ENCODE measurements at places on chromosomes 1 and 21. TPM values are rescaled to one million over a fixed set of nuclear protein-coding genes. Genes with fewer than 3 reads are reported as not detected.

TNFRSF25 gene
- total RNA-seq = 48.2 TPM

DNA sequence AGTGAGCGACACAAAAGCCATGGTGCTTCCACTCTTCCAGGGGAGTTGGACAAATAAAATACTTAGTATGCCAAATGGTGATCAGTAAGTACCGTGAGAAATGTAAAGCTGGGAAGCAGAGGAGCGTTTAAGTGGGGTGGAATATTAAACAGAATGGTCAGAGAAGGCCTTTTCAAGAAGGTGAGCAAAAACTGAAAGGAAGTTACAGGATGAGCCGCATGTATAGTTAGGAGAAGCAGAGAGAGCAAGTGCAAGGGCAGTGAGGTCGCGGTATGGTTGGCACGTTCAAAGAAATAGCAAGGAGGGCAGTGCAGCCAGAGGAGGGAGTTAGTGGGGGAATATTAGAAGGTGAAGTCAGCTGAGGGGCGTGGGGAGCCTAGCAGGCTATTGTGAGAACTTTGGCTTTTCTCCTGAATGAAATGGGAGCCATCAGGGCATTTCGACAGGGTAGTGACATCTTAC lies 748 bp upstream of the ATP6V0B start:
- DNase-seq = no peak

COX20 gene
- total RNA-seq = 38.0 TPM

DNA sequence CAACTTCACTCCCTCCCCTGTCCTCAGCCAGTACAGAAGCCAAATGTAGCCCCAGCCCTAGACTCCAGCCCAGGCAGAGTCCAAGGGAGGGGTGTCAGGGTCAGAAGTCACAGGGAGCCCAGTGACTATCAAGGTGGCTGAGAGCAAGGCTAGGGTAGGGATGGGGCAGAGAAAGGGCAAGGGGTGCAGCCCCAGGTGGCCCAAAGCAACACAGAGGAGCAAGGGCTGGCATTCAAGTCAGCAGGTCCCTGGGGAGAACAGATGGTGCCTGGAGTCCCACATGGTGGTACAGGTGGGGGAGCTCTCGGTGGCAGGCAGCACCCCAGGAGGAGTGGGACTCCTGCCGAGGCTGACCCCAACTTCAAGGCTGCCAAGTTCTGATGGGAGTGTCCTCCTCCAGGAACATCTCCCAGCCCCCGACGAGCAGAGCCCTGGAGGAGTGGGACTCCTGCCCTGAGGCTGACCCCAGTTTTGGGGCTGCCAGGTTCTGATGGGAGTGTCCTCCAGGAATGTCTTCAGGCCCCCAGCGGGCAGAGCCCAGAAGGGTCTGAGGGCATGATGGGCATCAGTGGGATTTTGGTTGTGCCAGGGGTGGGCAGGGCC lies 3.7 kb upstream of the DVL1 start:
- DNase-seq = no peak

SPOCD1 gene
- 6.6 TPM for total RNA-seq

DNA sequence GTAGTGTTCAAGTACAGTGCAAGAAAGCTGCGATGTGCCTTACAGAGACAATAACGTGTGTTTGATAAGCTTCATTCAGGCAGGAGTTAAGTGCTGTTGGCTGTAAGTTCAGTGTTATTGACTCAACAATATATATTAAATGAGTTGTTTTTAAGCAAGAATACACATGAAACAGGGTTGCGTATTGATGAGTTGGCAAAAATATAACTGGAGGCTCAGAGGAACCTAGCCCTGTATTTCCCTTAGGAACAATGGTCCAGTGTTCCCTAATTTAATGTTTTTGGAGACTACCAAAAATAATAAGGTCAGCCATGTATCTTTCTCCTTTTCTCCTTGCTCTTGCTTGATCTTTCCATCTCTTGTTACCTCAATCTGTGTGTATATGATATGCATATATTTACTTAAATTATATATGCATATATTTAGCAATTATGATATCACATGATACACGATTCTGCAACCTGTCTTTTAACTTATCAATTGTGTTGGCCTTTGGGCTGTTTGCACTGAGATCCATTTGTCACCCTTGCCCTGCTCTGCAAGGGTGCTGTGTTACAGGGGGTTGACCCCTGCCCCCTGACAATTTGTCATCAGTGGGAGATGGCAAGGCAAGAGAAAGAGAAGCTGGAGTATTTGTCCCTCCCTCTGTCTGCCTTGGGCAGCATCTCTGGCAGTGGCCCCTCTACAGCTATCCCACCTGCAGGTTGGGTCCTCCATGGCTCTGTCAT lies 109.7 kb downstream of the FGGY start:
- DNase-seq = no peak

CD101 gene
- 0.85 TPM for total RNA-seq

All from thoracic aorta (tissue), 2 donors.